ENCODE measurements at places on chromosomes 7 and 10.
A peak's percentile ranks its signal among the peaks of the same experiment; 100 is the strongest.

DNA sequence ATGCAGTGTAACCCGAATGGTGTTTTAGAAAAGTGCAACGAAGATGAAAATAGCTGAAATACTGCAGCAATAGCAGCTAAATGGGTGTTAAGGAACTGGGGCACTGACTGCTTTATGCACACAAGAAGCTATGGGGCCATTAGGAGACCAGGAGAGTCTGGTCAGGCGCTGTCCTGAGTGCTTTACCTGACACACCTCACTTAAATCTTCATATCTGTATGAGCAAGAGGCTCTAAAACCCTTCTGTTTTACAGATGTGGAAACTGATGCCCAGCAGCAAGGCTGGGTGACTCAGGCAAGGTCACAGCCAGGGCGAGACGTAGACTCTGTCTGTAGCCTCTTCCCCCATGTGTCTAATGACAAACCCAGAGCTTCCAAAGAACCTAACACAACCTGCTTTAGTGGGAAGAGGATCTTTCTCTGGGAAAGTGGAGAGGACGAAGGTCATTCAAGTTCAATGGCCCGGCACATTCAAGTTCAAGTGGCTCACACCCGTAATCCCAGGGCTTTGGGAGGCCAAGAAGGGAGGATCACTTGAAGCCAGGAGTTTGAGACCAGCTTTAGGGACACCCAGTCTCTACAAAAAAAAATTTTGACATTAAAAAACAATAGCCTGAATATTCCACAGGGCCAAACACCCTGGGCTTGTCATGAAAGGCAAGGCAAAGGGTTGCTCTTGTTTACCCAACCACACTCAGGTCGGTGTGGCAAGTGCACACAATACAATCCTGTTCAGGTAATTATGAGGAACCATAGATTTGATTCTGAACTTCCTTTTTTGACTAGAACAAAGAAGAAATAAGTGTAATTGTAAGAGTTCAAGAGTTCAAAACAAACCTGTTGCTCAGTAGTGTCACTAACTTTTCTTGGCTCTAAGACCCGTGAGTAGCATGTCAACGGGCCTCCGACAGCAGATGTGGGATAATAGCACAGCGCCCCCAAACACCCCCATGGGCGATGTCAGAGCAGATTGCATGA lies 53.7 kb upstream of the KLF6 start:
- no peak for DNase-seq

- DNase-seq, result no peak
Measured at GRCh38 chr7:97043281-97043680, 18.6 kb upstream of the DLX5 start.

- DNase-seq, result no peak
Measured at GRCh38 chr7:52639126-52639525, 396.3 kb upstream of the POM121L12 start.

DNA sequence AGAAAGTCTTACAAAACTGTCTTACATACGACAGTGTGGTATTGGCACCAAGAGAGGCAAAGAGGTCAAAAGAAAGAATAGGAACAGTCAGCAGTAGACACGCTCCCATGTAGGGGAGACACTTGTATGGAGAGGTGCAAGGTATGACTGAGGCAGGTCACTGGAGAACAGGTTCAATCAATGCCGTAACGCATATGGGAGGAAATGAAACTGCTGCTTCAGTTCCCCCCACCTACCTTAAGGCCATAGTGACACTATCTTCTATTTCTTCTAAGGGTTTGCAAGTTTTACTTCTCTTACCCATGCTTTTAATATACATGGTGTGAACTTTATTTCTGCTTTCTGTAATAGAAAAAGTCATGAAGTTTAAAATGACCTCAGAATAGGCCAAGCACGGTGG lies 5.5 kb upstream of the PITRM1 start:
- no peak for DNase-seq

GRCh38 chr10:21135023-21135931 lies 238.2 kb upstream of the NEBL start:
- no peak for DNase-seq

DNA sequence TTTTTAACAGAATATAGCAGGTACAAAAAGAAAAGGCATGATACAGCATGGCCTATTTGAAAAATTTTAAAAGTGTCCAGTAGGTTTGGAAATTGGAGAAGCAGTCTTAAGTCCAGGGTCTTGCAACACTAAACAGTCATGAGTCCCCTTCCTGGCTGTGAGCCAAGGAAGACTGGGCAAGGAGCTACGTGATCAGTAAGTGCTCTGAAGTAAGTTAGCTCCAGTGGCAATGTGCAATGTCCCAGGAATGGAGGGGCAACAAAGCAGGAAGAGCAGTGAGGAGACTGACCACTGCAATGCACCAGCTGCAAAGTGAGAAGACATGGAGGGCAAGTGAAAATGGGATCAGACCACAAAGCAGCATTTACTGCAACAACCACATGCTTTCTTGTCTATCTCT lies 72.9 kb upstream of the GRID1 start:
- DNase-seq, result no peak

- DNase-seq, result no peak
Measured at GRCh38 chr10:112649006-112649821, 202.2 kb downstream of the VTI1A start.

GRCh38 chr10:129394518-129395328 lies 72.3 kb upstream of the MGMT start:
- no peak for DNase-seq

- no peak for DNase-seq
Measured at GRCh38 chr7:139109983-139110411, 477 bp upstream of the ZC3HAV1 start.

GRCh38 chr7:151115121-151115835 lies 29.0 kb downstream of the AGAP3 start:
- no peak for DNase-seq

- DNase-seq, result no peak
Measured at GRCh38 chr7:104328296-104328969, at the start of gene LHFPL3. Gene LHFPL3 (plus strand): TSS chr7:104328603.

DNA sequence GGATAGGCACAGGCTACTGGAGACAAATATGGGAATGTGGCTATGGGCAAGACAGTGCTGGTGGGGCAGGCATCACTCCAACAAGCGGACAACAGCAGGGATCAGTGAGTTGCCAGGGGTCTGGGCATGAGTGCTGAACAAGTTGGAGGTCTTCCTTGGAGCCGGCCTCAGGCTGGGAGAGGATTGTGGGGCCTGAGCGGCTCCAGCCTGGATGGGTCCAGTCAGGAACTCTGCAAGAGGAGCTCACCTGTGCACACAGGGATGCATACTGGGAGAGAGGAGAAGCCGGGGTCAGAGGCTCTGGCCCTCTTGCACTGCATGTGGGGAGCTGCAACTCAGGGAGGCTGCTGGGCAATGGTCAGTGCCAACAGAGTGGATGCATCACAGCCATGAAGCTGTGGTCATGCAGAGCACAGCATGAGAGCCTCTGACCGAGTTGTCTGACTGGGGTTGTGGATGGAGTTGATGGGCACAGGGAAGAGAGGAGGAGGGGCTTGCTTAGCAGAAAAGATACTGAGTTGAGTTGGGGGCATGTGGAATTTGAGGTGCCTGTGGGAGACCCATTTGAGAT lies 204.0 kb upstream of the ZNF32 start:
- no peak for DNase-seq

- no peak for DNase-seq
Measured at GRCh38 chr7:158000160-158000559, 587.5 kb downstream of the PTPRN2 start.

GRCh38 chr7:107047902-107048782 lies 3.6 kb downstream of the PRKAR2B start:
- DNase-seq, result no peak

- no peak for DNase-seq
Measured at GRCh38 chr7:90957883-90958282, 306.4 kb upstream of the FZD1 start.

- DNase-seq, result no peak
Measured at GRCh38 chr7:124915242-124915641, 14.4 kb downstream of the POT1 start.

DNA sequence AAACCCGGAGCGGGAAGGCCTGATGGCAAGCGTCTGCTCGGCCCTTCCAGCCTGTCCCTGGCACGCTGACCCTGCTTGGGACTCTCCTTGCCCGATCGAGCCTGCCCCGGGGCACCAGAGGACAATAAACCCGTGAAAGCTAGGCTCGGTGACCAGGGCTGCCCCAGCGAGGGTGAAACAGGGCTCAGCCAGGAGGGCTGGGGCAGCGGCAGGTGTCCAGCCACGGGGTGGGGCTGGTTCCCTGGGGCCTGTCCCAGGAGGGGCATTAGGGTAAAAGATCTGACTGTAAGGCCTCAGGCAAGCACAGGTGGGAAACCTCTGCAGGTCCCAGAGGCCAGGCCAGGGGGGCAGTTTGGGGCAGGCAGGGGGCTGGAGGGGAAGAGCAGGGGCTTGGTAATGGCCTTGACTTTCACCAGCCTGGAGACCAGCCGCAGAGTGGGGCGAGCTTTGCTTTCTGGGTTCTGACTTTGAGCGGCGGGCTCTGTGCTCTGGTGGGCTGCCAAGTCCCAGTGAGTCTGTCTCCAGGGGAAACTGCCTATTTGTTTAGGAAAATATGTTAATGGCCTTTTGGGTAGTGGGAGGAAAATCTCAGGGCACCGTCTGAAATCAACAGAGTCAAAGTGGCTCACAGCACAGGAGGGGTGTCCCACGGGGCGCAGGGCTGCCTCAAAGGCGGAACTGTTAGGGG lies 68.2 kb upstream of the INPP5A start:
- DNase-seq, result no peak

GRCh38 chr7:47185839-47186238 lies 396.1 kb downstream of the TNS3 start:
- no peak for DNase-seq

DNA sequence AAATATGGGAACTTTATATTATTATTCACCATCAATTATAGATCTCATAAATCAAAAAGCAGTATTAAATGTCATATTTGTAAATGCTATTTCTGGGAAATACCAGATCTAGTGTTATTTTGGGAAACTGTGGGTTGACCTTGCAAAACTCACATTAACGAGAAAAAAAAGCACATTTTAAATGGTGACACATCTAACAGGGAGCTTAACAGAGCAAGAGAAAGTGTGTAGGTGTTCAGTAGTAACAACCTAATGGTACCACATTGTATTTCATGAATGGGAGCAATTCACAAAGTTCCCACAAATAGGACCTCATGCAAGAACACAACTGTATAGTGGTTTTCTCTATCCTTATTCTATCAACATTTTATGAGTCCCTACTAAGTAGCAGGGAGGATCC lies 26.2 kb upstream of the HDAC9 start:
- DNase-seq, result no peak

DNA sequence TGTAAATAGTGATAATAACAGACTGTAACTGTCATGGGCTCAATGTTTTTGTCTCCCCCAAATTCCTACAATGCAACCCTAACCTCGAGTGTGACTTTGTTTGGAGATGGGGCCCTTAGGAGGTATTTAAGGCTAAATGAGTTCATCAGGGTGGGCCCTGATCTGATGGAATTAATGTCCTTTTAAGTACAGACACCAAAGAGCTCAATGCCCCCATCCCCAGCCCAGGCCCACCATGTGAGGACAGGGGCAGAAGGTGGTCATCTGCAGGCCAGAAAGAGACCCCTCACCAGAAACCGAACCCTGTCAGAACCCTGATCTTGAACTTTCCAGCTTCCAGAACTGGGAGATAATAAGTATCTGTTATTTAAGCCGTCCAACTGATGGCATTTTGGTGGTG lies 83.2 kb downstream of the PIP4K2A start:
- DNase-seq, result no peak

DNA sequence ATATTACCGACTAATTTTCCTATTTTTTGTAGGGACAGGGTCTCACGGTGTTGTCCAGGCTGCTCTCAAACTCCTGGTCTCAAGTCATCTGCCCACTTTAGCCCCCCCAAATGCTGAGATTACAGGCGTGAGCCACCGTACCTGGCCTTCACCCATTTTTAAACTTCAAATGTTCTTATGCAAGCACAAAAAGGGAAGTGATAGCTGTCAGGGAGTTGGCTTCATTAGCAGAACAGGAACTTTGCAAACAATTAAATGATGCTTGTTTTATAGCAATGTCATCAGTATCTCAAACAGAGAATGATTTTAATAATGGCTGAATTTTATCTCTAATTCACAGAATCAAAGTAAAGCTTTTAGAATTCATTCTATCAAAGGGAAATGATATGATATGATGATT lies 49.8 kb upstream of the FAM171A1 start:
- no peak for DNase-seq

GRCh38 chr7:29194594-29195427 lies at the start of gene CHN2:
Gene CHN2 (plus strand): TSS chr7:29194775.
- DNase-seq, result peak; percentile 49

DNA sequence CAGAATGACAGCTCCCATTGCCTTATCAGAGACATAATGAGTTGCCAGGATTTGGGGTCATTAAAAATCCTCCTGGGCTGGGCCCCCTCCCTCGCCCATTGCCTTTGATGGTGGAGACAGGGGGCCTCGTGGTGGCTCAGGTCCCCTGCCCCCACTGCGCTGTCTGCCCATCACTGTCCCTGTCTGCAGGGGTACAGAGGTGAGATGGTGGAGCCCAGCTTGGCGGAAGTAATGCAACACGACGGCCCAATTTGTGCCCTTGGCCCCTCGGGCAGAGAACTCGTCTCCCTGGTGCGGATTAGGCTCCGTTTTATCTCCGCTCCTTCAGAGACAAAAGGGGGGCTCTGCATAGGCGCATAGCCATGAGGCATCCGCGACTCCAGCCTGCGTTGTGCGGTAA lies 152.4 kb upstream of the UNC5B start:
- no peak for DNase-seq

DNA sequence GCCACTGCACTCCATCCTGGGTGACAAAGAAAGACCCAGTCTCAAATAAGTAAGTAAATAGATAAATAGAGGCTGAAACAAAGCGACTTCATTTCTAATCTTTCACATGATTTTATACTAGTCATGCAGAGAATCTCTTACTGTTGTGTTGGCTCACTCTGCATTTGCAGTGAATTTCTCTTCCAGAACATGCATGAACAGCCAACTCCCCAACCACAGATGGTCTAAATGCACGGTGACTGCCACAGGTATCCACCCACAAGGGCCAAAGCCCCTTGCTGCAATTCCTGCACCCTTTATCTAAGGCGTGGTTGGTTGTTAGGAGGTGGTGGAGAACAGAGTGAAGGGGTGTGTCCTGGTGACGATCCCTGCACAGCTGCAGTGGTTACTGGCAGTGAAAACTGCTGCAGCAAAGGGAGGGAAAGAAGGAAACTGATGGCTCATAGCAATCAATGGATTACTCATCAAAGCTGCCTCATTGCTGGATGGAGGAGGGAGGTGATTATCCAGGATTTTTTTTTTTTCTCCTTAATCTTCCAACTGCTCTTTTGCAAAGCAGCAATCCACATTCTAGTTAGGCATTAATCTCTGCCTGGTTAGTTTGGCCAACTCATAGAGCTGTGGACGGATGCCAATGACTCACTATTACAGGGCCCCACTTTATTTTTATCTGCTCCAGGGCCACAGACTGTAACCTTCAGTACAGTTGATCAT lies 50.6 kb downstream of the PRTFDC1 start:
- DNase-seq, result no peak

DNA sequence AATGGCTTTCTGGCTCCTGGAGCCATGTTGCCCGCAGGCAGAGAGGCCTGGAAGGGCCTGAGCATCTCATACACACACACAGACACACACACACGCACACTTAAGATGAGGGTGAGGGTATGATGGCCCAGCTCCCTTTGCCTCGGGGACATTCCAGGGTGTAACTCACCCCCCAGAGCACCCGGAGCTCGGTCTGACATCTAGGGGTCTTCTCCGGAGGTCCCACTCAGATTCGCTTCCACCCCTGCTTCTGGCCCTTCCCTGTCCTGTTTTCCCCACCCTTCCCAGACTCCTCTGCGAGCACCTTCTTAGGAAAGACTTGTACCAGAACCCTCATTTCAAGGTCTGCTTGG lies 304.4 kb downstream of the GRID1 start:
- no peak for DNase-seq

GRCh38 chr10:125149036-125149679 lies 11.2 kb downstream of the CTBP2 start:
- no peak for DNase-seq

- DNase-seq, result no peak
Measured at GRCh38 chr10:75145590-75145989, 34.1 kb downstream of the SAMD8 start.
